Uterus (tissue), 4 donors: ENCODE measurements at places on chromosomes 2 and 18. TPM values are rescaled to one million over a fixed set of nuclear protein-coding genes. Genes with fewer than 3 reads are reported as not detected.

Gene E2F6
- total RNA-seq: 22.0 TPM

DNA sequence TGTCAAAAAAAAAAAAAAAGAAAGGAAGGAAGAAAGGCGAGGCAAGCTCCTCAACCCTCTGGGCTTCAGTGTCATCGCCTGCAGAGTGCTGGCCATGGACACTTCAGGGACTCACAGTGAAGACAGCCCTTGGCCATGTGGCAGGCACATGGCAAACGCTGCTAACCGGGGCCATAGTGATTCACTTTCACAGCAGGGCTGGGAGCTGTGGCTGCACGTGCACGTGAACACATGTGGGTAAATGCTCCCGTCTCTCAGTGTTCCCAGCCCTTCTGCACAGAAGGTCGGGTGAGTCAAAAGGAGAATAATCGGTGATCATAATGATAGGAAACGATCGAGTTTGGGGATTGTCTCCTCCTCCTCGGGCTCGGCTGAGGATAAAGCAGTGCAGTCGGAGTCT, 46.1 kb upstream of the UBE2F start:
- no peak for DNase-seq

DNA sequence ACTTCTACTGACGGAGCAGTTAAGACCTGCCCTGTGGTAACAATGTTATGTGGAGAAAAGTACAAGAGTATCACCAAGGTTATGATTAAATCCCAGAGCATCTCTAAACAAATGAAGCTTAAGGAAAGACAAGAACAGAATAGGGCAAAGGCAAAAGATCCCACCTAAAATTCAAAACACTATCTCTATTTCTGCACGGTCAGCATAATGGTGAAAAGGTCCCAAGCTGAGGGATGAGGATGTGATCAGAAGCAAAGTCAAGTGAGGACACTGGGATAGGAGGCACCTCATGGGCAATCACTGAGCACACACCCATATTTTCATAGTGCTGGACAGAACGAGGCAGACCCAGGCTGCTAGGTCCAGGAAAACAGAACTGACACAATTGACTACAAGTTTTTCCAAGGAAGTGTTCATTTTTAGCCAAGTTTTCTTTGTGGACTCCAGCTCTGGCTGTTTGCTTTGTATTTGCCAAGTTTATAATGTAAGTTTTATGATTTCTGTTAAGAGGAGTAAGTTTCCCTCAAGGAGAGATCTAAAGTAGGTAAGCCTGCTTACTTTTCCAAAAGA, 77.8 kb downstream of the NCKAP5 start:
- DNase-seq: no peak

Gene CENPO
- total RNA-seq: 2.1 TPM

DNA sequence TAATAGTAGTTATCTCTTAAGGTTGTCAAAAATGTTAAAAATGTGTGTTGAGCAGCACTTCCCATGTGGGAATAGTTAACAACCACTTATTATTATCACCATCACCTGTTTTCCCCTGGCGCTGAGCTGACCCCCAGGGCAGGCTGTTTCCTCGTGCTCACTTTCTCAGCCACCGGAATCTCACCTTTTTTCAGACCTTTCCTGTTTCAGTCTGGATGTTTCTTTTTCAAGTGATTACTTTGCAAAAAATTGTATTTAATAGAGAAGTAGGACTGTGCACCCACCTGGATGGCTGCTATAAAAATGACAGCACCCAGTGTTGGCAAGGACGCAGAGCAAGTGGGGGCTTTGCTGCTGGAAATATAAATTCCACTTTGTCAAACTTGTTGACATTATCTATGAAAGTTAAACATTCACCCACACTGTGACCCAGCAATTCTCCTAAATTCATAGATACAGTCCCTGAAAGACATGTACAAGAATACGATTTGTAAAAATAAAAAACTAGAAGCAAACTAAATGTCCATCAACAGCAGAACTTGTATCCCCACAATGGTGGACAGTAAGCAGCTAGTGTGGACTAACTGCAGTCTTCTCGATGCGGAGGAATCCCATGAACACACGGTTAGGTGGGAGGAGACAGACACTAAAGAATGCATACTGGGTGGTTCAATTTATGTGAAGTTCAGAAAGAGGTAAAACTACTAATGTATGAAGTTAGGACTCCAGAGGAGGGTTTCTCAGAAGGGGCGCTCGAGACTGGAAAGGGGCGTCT, 66.5 kb downstream of the SOWAHC start:
- DNase-seq: no peak

Gene STK17B
- total RNA-seq: 28.2 TPM

DNA sequence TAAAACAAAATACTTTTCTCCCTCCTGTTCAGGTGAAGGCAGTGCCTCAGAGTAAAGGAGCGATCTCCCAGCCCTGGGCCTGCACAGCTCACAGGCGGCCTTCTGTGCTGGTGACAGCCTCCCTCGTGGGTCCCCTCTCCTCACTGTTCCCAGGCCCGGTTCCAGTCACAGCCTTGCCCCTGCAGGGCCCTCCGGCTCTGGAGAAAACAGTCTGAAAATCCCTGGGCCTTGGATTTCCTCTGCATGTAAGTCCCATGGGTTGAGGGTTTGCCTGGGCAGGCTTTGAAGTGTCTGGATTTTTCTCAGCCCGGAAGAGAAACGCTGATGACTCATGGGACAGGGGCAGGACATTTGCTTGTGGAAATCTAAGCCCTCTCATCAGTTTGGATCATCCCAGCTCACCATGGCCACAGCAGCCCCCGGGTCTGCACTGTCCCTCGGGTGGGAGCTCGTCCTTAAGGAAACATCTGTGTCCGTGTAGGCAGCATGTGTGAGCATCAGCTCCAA, 186.1 kb upstream of the RAB12 start:
- no peak for DNase-seq

Gene ARHGEF4
- total RNA-seq: 26.2 TPM

Gene PSME4
- 80.9 TPM for total RNA-seq

- no peak for DNase-seq
Observed at GRCh38 chr2:129240061-129240460, 739.4 kb upstream of the RAB6C start.

- DNase-seq: no peak
Observed at GRCh38 chr18:46470714-46471113, 186.3 kb downstream of the LOXHD1 start.

- no peak for DNase-seq
Observed at GRCh38 chr18:9095297-9096006, 7.0 kb upstream of the NDUFV2 start.

DNA sequence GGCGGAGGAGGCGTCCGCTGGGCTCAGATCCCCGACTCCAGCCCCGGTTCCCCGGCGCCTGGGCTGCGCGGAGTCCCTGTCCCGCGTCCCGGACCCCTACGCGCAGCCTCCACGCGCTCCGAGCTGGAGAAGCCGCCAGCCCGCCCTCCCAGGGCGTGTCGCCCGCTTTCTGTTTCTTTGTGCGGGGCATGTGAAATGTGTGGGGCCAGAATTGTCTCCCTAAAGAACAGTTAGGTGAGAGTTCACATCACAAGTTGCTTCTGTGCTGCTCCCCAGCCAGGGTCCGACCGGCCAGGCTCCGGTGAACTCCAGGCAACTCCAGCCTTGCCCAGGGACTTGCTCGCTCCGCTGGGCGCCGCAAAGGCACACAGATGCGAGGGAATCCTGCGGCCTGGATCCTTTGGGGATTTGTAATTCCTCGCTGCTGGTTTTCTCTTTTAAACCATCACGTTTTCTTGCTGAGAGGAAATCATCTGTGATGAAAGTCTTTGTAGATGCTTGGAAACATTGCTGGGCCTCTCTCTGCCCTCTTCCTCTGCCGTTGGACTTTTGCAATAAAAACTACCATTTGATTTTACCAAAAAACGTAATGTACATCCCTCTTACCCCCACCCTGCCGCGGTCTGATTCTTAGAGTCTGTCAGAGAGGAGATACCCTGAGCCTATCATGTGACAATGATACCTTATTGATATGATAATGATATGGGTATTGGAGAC, 631 bp downstream of the GYPC start:
- peak; percentile 51 for DNase-seq

GRCh38 chr2:153715218-153715850, 156.4 kb upstream of the GALNT13 start:
- DNase-seq: no peak

- DNase-seq: no peak
Observed at GRCh38 chr2:185782223-185782769, 43.7 kb downstream of the FSIP2 start.

DNA sequence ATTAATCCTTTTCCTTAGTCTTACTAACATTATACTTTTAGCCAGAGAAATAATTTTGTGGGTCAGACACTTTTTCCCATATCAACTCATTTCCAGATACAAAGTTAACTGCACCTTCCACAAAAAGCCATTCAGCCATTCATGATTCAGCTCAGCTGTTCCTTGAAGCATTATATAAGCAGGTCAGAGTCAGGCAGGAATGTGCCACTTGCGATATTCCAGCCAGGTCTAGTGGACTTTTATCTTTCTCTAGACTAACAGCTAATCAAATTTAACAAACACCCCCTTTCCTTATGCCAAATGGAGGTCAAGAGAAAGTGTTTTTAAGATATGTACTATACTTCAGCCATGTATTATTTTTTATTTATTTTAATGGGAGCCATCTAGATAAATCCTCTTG, 75.6 kb upstream of the EPB41L3 start:
- no peak for DNase-seq

Gene PCARE
- not detected for total RNA-seq

Gene NAT8
- not detected for total RNA-seq

DNA sequence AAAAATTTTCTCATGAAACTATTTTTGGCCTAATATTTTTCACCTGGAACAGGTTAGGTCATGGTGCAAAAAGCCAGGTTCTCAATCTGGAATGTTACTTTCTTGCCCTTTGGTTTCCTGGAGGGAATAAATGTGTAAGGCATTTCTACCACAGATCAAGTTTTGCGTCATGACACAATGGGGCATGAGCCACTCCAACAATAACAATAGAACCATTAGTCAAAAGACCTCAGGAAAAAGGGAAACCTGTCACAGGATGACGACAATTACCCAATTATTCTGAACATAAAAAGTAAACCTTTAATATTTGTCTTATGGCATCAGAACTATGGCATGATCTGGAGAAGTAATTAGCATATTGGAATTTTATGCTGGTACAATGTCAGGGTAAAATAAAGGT, 88.2 kb upstream of the HNRNPA3 start:
- DNase-seq: no peak

DNA sequence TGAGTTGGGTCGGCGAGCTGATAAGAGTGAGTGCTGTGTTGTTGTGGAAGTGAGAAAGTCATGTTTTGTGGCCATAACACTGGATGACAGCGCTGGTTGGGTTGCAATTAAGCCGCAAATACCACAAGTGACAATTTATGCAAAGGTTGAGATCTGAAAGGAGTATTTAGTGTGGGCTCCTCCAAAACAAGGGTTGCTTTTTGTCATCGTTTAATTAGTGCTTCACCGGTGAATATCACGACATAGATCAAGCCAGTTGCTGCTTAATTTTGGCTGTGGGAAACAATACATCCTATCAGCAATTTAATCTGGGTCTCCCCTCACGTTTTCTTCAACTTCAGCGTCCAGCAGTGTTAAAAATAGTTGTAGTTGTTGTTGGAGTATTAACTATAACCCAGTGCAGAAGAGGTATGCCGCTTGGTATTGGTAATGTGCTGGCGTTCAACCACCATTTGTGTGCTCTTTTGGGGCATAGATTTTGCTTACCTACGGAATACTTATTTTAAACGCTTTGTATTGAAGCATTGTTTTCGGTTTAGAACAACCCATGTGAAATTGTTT, 662 bp downstream of the ACVR2A start:
- no peak for DNase-seq

DNA sequence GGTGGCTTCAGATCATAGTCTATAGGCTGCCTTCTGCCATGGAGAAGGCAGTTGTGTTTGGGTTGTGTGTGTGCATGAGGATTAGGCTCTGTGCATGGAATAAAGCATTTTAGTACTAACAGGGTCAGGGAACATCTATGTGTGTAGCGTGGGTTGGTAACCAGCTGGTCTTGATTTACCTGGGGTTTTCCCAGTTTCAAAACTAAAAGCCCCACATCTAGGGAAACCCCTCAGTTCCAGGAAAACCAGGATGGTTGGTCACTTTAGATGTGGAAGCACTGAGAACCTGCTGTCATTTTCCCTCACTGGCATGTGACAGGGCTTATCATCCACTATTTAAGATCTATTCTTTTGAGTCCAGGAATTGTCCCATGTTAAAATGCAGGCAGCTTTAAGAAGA, 116.3 kb downstream of the POLE4 start:
- DNase-seq: no peak

DNA sequence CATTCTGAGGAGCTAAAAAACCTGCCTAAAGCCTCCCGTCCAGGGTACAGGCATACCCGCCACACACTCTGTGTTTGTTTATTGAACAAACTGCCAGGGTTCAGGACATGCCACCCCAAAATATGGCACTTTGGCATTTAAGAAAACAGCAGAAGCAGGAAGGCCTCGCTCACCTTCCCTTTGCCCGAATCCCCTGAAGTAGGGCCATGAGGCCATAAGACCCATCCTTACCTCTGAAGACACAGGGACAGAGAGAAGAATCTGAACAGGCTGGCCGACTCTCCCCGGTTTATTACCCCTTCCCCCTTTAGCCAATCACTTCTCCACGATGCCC, 1.7 kb upstream of the NEURL3 start:
- DNase-seq: no peak

DNA sequence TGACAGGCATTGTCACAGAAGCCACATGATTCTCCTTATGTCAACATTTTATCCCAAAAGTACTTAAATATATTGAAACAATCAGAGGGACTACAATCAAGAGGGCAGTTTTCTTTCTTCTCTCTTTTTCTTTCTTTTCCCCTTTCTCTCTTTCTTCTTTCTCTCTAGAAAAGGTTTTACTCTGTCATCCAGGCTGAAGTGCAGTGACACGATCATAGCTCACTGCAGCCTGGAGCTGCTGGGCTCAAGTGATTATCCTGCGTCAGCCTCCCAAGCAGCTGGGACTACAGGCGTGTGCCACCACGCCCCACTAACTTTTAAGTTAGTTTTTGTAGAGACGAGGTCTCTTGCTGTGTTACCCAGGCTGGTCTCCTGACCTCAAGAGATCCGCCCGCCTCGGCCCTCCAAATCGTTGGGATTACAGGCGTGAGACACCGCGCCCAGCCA, 1.0 kb upstream of the PRKD3 start:
- DNase-seq: no peak

GRCh38 chr2:21427606-21428005, 303.8 kb downstream of the TDRD15 start:
- no peak for DNase-seq

GRCh38 chr2:217417536-217417935, 557.7 kb upstream of the TNP1 start:
- no peak for DNase-seq

Gene LBX2
- total RNA-seq: not detected

Gene TSGA10
- total RNA-seq: 22.5 TPM

GRCh38 chr2:27261241-27261925, 1.5 kb downstream of the SLC30A3 start:
- DNase-seq: no peak

GRCh38 chr2:223166983-223167650, 115.1 kb downstream of the KCNE4 start:
- no peak for DNase-seq

Gene ANO7
- 0.21 TPM for total RNA-seq

DNA sequence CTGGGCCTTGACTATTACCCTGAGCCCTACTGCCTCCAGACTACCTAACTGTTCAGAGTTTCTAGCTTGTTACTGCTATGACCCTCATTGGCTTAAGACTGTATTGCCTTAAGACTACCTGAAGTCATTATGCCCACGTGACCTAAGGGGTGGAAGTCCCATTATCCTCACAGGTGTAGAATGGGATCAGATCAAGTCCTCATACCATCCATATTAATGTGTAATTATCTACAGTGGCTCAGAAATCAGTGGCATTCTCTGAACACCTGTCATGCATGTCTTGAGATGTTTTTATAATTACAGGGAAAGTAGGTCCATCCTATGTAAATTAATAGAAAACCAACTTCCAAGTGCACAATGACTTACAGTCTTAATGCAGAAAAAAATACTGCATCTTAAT, 124.0 kb upstream of the CDC42EP3 start:
- DNase-seq: no peak
